ENCODE measurements at places on chromosomes 4 and X. TPM values are rescaled to one million over a fixed set of nuclear protein-coding genes. Genes with fewer than 3 reads are reported as not detected.

- no peaks in the 10 kb centered on the region for H3K4me1 ChIP-seq
- no peak overlapping the region for H3K4me3 ChIP-seq
- no peak for DNase-seq
Observed at GRCh38 chr4:138611017-138611416, 368.9 kb upstream of the SLC7A11 start.

GRCh38 chr4:144310535-144310934, 170.0 kb upstream of the GYPA start:
- H3K4me3 ChIP-seq = no peak overlapping the region
- no peak for DNase-seq
- no peaks in the 10 kb centered on the region for H3K27me3 ChIP-seq
- H3K36me3 ChIP-seq = no peaks in the 10 kb centered on the region

Gene BST1
- 2.4 TPM for total RNA-seq

Gene MAGEA2B
- not detected for total RNA-seq

GRCh38 chr4:30943356-30943755, 223.2 kb downstream of the PCDH7 start:
- H3K36me3 ChIP-seq = peaks cover 3% of the 10 kb centered on the region
- no peak overlapping the region for H3K4me3 ChIP-seq
- DNase-seq = no peak
- H3K27ac ChIP-seq = no peak overlapping the region
- no peaks in the 10 kb centered on the region for H3K27me3 ChIP-seq

GRCh38 chrX:124555036-124555595, 208.8 kb downstream of the SH2D1A start:
- no peak overlapping the region for H3K27ac ChIP-seq
- H3K36me3 ChIP-seq = no peaks in the 10 kb centered on the region
- no peaks in the 10 kb centered on the region for H3K4me1 ChIP-seq
- H3K4me3 ChIP-seq = no peak overlapping the region
- peak; percentile 2 for DNase-seq

Gene ZIC3
- total RNA-seq = 12.3 TPM

Gene TKTL1
- not detected for total RNA-seq

All from A673 (cell line).